ENCODE measurements at places on chromosomes 1 and 21.

DNA sequence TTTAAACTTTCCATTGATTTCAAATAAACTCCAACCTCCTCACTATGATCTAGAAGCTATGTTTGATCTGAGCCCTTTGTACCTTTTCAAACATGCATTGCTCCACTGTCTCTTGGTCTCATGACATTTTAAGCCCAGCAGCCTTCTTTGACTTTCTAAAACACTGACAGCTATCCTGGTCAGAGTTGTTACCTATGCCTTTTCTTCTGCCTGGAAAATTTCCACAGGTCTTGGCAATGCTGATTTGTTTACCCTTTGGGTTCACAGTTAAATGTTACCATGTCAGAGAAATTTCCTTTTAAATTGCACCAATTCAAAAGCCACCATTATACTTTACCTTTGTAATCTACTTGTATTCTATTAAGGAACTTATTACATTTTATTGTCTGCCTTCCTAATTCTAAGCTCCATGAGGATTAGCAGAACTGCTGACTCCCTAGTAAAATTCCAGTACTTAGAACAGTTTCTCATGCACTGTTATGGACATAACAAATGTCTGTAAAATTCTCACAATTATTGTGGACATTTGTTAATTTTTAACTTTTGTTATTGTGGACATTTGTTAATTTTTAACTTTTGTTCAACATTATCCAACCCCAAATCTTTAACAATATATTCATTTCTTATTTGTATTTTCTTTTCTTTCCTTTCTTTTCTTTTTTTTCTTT lies 1064.4 kb downstream of the NCAM2 start:
- no peak for DNase-seq

DNA sequence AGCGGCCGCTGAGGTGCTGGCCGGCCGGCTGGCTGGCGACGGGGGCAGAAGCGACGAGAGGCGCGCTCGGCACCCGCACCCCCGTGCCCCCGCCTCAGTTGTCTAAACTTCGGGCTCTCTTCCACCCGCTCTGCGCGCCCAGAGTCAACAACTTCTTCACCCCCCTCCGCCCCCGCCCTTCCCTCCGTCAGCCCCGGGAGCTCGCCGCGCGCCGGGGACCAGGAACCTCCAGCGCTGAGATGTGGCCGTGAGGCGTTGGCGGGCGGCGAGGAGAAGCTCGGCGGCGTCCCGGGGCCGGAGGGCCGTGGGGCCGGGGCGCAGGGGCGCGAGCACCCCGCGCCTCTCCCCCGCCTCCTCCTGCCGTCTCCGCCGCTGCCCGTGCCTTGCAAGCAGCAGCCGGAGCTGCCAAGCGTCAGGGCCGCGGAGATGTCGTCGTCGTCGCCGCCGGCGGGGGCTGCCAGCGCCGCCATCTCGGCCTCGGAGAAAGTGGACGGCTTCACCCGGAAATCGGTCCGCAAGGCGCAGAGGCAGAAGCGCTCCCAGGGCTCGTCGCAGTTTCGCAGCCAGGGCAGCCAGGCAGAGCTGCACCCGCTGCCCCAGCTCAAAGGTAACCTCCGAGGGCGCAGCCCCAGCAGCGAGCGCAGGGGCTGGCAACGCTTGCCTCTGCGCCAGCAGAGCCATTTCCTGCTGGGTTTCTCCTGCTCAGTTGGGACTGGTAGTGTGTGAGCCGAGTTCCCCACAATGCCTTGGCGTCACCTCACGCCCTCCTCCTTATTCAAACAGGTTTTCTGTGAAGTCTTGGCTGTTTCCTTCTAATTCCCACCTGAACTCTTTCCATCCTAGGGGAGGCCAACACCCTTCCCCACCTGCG lies 710 bp downstream of the PPP2R5A start:
- peak; percentile 24 for DNase-seq

- DNase-seq = no peak
Observed at GRCh38 chr1:39205781-39206464, 1.4 kb downstream of the MACF1 start.

DNA sequence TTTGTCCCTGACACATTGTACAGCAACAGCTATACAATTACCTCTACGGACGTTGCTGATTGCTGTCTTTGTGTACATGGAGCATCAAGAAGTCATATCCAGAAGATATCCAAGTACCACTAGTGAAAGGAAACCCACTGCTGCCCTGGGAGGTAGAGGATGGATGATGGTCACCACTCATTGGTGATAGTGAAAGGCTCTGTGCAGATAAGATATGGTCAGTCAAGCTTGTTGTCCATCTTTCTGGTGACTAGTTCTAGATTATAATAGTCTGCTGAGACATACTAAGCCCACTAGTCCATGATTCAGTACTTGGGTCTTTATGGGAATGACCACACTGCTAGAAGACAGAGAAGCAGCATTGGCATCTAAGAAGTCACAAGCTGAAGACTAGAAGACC lies 30.3 kb downstream of the NIBAN1 start:
- DNase-seq = no peak

GRCh38 chr1:193222056-193222615 lies 35.7 kb upstream of the B3GALT2 start:
- DNase-seq = no peak

DNA sequence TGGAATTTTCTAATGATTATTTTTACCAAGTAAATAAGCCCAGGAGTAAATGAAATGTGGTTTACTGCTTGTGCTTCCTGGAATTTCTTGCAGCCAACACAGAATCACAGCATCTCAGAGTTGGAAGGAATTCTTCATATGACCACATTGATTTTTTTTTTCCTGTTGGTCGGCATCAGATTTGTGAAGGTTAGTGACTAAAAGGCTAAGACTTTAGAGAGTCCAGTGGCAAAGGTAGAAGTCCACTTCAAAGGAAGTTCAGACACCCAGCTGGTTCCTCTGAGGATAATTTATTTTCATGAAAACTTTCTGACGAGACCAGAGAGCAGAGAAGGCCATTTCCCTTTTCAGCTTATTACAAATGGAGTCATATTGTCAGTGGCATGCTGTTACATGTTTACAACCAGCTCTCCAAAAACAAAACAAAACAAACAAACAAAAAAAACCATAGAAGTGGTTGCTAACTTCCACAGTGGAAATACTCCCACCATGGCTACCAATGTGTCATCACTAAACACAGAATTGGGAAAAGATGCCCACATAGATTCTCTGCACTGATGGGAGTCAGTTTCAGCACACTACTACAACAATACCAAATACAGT lies 77.2 kb upstream of the CDC42BPA start:
- DNase-seq = no peak

GRCh38 chr21:43779660-43780059 lies 3.6 kb upstream of the CSTB start:
- no peak for DNase-seq

Measured in NCI-H526 (cell line).